ENCODE measurements at places on chromosomes 7 and 10.
A peak's percentile ranks its signal among the peaks of the same experiment; 100 is the strongest.

- no peak for DNase-seq
These were observed 5.8 kb downstream of the NPTX2 start for GRCh38 chr7:98622926-98623325.

- no peak for DNase-seq
These were observed 30.4 kb downstream of the PDLIM1 start for GRCh38 chr10:95260397-95260881.

DNA sequence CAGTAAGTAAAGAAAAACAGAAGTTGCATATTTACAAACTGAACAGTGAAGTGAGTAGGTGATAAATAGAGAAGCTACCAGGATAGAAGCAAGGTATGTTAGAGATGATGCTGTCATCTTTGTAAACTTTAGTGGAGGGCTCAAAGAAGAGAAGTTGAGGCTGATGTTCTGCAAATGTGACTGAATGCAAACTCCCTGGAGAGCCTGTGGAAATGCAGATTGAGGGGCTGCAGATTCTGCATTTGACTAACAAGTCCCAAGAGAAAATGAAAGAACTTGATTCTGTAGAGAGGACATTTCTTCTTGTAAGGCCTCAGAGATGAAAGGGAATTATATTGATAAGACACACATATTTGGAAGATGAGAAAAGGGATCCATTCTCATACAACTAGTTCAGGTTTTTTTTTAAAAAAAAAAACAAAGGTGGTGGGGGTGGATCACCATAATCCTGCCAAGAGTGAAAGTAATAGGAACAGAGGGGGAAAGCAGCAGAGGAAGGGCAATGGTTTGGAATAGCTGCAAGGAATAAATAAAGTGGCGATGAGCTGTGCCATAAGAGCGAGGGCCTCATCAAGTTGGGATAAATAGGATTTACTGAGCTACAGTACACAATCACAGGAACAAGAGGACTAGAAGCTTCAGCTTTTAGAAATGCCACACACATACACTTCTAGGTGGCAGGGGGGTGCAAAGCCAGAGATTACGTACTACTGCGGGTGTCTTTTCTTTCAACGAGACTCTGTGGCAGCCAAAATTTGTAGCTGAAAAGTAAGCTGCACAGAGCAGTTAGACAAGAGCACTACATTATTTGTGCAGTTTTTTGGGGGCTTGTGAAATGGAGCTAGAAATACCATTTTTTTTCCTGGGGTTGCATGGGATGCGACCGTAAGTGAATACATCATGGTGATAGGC is 778.5 kb downstream of the NRG3 start:
- no peak for DNase-seq

GRCh38 chr10:76236356-76236755 is 804.9 kb downstream of the LRMDA start:
- DNase-seq = no peak

- DNase-seq = no peak
These were observed 51.0 kb upstream of the ELN start for GRCh38 chr7:73976761-73977618.

DNA sequence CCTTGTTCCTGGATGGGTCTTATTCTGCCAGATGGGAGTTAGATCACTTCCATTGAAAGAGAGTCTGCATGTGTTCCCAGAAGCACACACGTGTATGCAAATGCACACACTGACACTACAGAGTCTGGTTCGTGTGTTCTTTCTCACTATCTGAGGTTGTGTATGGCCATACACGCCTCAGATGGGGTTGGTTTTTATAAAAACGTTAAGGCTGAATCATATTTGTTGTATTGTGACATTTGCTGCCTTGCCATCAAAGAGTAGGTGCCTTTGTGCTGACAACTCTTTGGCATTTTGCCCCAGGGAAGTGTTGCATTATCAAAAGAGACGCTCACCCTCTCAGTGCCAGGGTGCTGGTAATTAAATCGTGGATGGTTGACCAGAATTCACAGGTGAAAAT is 37.7 kb upstream of the HDAC9 start:
- DNase-seq = no peak

DNA sequence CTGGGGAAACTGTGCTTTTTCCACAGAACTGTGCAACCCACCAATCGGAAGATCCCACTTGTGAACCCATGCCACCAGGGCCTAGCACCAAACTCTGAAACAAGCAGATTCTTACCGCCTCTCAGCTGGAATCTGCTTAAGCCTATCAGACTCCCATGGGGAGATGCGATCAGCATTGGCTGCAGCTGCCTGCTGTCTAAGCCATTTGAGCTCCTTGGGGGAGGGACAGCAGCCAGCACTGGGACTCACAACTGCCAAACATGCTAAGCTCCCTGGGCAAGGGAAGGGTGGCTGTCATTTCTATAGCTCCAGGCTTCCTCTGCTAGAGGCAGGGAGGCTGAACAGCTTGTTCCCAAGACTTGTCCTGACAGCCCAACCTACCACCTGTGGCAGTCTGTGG is 283.8 kb downstream of the CDK14 start:
- DNase-seq = no peak

GRCh38 chr7:42534441-42534840 is 297.4 kb upstream of the GLI3 start:
- DNase-seq = no peak

- no peak for DNase-seq
These were observed 15.2 kb downstream of the CALML5 start for GRCh38 chr10:5484205-5484604.

DNA sequence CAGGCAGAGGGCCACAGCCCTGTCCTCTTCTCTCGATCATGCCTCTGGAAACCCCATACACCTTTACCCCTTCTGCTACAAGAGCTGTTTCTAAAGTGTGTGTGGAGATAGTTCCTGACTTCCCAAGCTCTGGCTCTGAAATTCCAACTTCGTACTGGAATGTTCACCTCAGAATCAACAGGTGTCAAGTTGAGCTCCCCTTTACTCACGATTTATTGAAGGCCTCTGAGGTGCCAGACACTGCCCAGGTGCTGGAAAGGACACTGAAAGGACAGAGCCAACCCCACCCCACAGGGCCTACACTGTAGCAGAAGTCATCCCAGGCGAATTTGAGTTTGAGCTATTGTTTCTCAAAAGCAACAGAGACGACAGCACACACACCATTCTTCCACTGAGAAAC is 209.9 kb upstream of the FRMD4A start:
- DNase-seq = no peak

GRCh38 chr10:68501691-68502090 is 25.6 kb downstream of the SLC25A16 start:
- DNase-seq = no peak

DNA sequence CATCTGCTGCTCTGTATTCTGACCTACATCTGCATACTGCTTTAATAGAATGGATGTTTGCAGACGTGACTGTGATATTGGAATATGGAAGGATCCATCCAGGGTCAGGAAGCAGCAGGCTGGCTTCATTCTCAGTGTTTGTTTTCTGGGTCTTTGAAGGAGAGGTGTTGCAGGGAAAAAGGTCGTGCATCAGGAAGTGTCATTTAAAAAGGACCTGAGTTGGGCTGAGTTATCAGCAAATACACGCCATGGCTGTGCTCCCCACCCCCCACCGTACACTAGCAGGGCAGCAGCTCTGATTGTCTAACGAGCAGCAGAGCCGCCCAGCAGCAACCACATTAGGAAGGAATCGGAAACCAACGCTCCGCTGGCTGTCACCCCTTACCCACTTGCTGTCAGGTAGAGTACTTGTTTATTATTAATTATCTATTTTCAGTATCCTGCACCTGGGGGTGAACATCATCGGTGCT is 63.1 kb upstream of the STEAP1B start:
- DNase-seq = no peak

- DNase-seq = no peak
These were observed 29.5 kb downstream of the MEST start for GRCh38 chr7:130521258-130521951.

- no peak for DNase-seq
These were observed 74.2 kb downstream of the RAB18 start for GRCh38 chr10:27578316-27578715.

- DNase-seq = no peak
These were observed 242.4 kb downstream of the KIAA1217 start for GRCh38 chr10:24451325-24451820.

GRCh38 chr7:142587578-142588191 is 161.6 kb upstream of the PRSS1 start:
- DNase-seq = peak; percentile 11

DNA sequence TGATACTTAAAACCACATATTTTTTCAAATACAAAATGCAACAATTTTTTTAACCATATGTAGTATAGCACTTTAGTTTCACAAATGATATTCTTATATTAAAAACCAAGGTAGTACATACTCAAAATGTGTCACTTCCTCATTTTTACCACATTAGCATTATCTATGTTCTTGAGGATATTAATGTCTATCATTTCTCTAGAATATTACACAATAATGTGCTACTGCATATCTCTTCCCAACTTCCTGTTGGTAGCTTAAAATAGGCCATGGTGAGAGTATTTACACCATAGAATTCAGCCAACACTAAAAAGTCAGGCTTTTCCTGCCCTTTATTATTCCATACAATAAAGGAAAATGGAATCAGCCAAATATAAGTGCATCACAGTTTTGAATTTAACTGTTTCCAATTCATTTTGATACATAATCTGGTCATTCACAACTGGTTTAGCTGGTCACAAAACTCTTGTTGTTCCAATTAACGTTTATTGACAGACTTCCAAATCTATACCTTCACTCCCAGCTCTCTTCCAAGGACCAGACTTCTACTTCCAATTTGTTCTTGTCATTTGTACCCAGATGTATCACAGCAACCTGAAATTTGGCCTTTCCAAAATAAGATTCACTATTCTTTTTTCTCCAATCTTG is 20.0 kb upstream of the LRRC17 start:
- no peak for DNase-seq

- no peak for DNase-seq
These were observed 231.3 kb upstream of the PTN start for GRCh38 chr7:137574812-137575211.

GRCh38 chr7:583410-584121 is 63.9 kb upstream of the PDGFA start:
- DNase-seq = no peak

GRCh38 chr7:148277042-148277660 is 313.4 kb upstream of the C7orf33 start:
- no peak for DNase-seq

- no peak for DNase-seq
These were observed 673.7 kb downstream of the SUGCT start for GRCh38 chr7:40808378-40808942.

DNA sequence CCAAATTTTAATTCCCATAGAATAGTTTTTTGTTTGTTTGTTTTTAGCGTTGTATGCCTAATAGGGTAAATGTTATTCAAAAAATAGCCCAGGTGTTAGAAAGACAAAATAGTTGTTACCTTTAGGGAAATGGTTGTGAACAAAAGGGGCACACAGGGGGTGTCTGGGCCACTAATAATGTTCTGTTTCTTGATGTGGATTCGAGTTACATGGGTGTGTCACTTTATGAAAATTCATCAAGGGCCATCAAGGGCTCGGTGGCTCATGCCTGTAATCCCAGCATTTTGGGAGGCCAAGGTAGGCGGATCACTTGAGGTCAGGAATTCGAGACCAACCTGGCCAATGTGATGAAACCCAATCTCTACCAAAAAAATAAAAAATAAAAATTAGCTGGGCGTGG is 531.8 kb upstream of the C7orf33 start:
- DNase-seq = no peak

DNA sequence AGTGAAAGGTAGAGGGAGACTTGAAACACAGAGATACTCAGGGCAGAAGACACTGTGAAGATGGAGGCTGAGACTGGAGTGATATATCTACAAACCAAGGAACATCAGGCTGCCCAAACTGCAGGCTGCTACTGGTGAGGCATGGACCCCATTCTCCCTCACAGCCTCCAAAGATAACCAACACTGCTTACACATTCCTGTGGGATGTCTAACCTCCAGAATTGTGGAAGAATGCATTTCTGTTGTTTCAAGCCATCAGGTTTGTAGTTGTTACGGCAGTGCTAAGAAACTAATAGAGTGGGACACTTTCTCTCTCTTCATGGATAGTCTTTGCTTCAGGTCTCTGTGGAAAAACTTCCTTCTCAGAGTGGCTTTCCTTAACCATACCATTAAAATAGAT is 182.6 kb upstream of the TMEM106B start:
- DNase-seq = no peak

- DNase-seq = no peak
These were observed 1.5 kb upstream of the C10orf95 start for GRCh38 chr10:102452672-102453340.

DNA sequence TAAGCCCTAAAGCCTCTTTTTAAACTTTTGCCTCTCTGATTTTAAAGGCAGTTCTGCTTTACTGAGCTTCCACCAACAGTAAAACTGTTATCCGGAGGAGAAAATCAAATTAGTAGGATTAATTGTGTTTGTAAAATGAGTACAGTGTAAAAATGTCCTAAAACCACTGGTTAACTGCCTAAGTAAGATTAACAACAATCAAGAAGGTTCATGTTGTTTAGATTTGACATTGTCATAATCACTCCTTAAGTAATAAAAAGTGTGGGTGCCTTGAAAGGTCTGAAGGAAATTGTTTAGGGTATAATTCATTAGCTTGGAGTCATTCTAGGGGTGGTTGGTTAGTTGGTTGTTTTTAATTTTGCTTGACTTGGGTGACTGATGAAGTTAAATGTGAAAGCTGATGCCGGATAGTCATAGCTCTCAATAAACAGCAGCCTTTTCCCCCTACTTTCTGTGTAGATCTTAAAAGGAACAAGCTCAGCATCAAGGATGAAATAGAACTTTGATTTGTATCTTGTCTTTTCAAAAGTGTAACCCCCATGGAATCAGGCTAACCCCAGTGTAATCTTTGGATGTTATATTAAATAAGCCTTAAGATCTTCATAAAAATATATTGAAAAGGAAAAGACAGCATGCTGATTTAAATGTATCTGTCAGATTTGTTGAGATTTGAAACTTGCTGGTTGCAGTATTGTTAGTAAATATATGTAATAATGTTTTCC is 148.3 kb downstream of the ARID5B start:
- DNase-seq = no peak

- no peak for DNase-seq
These were observed 94.4 kb downstream of the WDFY4 start for GRCh38 chr10:48779077-48779476.

DNA sequence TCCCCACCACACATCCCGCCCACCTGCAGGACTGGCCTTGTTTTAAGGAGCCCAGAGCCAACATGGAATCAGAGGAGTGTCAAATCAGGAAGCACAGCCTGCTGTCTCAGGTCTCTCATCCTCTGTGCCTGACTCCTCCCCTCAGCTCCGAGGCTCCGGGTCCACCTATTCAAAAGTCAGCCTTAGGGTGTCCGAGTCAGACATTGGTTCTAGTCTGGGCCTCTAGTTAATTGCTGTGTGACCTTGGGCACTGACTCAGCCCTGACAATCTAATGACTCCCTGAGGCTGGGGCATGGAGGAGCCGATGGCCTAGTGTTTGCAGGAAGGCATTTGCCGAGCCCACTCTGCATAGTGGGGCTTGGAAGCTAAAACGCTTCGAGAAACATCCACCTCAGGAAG is 223.1 kb upstream of the PPP2R2D start:
- no peak for DNase-seq

Measured in neuronal stem cell (in vitro differentiated cells).